ENCODE measurements at places on chromosomes 4 and X.

DNA sequence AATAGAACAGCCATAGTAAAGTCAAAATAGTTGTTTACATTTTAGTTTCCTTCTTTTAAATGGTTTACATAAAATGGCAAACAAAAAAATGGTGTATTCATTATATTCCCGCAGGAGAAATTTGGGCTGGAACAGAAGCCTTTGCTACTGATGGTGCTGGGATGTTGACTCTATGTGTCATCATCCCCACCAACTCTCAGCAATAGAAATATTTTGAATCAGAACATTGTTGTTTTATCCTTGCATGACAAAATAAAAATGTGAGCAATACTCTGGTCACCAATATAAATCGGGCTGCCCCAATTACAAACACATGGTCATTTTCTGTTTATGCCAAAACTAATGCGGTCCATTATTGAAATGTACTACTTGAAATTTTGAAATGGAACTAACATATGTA, 1131.6 kb upstream of the PCDH7 start:
- no peak for DNase-seq

DNA sequence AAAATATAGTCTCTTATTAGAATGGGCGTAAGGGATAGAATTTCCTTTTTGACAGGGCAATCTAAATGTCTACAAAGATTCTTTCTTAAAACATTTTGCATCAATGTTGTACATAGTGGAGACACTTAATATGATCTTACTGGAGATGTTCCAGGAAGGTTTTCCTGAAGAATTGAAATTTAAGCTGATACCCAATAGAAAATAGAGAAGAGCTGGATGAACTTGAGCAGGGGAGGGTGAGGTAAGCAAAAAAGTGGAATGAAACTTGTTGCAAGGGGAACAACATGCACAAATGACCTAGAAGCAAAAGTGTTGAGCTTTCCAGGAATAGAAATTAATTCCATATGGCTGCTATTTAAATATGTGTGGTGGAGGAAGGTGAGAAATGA, 19.7 kb downstream of the SLAIN2 start:
- no peak for DNase-seq

- DNase-seq, result no peak
Measured at GRCh38 chr4:155597281-155597680, 69.4 kb upstream of the GUCY1A1 start.

GRCh38 chr4:152190907-152191306, 345.0 kb downstream of the FBXW7 start:
- DNase-seq, result no peak

GRCh38 chrX:94977562-94977961, 1303.6 kb downstream of the FAM133A start:
- DNase-seq, result no peak

- DNase-seq, result no peak
Measured at GRCh38 chrX:45591650-45592049, 391.0 kb upstream of the DIPK2B start.

- DNase-seq, result no peak
Measured at GRCh38 chr4:177229331-177229730, 80.3 kb upstream of the NEIL3 start.

DNA sequence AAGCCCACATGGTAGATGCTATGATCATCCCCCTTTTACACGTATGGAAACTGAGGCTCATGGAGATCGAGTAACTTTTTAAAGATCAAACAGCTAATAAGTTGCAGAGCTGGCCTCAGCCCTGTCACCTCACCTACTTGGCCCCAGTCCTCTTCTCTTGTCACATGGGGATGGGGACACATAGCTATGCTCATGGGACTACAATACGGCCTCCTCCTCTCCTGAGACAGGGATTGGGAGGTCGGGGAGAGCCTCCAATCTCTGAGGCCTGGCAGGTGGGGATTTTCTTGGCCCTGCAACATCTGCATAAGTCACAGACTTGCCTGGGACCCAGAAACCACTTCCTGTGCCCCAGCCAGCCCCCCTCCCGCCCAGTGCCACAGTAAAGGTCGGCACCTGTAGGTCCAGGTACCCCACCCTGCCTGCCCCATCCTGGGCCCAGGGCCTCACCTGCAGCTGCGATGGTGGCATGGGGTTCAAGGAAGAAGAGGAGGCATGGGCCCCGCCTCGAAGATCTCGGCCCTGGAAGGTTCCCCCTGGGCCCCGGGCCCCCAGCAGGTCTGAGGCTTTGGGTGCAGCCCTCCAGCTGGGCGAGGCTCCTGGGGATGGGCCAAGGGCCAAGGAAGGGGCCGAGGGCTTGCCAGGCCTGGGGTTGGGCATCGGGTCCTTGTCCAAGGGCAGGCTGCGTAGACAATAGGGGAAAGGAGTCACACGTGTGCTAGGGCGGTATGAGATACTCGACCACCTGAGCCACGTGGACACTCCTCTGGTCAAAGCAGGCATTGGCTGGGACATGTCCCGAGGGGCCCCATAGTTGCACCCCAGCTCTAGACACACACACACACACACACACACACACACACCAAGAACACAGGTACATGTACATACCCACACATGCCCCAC, 6.4 kb downstream of the FOXP3 start:
- DNase-seq, result no peak

DNA sequence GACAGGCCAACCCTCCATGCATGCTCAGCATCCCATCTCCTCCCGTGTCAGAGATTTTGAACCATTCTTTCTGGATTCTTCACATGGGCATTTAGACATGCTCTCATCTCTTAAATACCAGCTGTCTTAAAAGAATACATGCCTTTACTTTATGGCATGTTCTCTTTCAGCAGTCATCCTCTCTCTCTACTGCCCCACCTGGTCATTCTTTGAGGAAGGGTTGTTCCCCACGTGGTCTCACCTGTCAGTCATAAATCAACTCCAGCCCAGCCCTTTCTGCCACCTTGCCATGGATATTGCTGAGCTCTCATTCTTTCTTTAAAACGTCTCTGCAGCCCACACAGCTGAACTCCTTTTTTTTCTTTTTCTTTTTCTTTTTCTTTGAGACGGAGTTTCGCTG, 111.3 kb downstream of the ARHGAP10 start:
- no peak for DNase-seq

Measured in kidney glomerular epithelial cell (primary cell).